Choroid plexus epithelial cell (primary cell): ENCODE measurements at places on chromosomes 2 and 18.

DNA sequence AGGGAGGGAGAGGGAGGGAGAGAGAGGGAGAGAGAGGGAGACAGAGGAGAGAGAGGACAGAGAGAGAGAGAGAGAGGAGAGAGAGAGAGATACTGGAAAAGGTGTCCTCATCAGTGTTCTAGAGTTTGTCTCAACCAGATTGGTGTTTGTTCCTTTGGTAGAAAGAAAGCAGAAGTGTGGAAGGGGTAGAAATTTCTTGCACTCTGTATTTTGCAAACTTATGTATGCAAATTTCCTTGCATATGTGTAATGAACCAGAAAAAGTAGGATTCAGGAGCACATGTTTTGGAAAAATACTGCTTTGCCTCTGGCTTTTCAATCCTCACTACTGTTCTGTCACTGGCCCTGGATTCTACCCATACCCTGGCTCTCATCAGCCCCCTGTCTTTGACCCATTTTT, 1.1 kb upstream of the SP140 start:
- no peak for DNase-seq

GRCh38 chr2:71801969-71802368, 345.7 kb downstream of the CYP26B1 start:
- DNase-seq = peak; percentile 77

- DNase-seq = no peak
Measured at GRCh38 chr2:70047451-70047850, 39.8 kb upstream of the PCBP1 start.

DNA sequence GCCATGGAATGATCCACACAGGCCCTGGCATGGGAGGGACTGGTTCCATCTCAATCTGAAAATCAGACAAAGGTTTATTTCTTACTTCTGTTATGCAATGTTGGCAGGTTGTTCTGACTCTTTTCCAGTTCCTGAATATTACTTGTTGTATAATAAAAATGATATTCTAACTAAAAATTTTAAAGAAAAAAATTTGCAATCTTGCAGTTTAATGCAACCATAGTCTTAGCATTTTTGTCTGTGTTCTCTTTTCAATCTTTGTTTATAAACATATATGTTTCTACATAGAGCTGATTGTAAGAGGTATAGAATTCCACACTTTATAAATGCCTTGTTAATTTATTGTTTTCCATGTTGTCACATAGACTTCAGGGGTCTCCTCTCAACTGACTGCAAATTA, 143.4 kb downstream of the RPIA start:
- DNase-seq = no peak

DNA sequence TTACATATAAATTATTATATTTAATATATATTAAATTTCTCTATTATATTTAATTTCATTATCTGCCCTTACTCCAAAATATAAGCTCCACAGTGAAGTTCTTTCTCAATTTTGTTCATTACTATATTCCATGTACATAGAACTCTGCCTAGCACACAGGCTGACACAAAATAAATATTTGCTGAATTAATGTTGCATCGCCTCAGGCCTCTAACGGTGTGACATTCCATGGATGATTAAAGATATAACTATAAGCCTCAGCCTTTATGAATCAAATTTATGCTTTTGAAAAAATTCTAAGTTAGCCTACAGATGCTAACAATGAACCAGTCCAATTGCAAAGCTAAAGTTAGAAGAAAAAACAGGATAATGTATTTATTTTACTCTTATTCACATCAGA, 1337.2 kb upstream of the NRXN1 start:
- DNase-seq = no peak

DNA sequence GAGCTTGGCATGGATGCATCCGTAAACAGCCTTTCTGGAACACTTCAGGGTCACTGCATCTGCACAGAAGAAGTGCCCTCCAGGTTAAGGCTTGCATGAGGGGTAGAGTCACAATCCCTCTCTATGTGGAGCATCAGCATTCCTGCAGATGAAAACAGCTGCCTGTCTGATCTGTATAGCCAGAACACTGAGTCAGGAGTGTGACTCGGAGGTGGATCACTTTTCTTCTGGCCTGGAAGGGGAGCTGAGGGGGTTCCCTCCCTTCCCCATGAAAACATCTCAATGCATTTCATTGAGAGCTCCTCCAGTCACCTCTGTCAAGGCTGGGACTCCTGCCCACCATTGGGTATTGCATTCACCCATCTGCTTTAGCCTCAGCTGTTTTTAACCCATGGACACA, 72.5 kb upstream of the SERPINE2 start:
- DNase-seq = peak; percentile 39

GRCh38 chr2:191253476-191253875, 8.3 kb downstream of the MYO1B start:
- peak; percentile 28 for DNase-seq

- no peak for DNase-seq
Measured at GRCh38 chr18:21714474-21714873, 9.9 kb upstream of the ABHD3 start.

DNA sequence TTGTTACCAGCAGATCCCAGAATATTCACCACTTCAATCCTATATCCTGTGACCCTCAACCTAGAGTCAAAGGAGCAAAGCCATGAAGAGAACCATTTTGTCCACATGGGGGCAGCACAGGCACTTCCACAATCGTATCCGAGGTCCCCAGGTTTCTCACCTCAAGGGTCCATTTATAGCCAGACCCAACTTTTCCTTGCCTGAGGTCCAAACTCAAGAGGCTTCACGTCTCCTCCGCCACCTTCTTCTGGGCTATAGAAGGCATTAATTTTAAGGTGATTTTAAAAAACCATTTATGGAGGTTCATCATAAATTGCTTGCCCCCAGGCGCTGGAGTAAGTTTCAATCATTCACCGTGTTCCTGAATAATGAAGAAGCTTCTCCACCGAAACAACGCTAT, 111.6 kb upstream of the NABP1 start:
- peak; percentile 68 for DNase-seq

DNA sequence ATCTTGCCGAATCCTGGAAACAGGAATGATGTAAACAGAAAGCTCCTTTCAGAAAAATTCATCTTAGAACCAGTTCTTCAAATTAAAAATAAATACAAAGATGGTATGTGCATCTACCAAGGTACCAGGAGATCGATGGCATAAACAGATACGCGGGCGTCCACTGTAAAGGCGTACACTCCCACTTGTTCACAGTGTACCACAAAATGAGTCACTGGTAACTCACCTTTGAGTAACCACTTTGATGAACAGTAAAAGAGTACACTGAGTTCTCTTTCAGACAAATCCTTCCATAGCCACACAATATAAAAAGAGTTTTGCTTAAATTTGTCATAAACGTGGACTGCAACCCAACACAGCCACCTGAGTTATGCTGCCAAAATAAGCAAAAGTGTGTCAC, 128.3 kb downstream of the DNER start:
- DNase-seq = peak; percentile 36

- no peak for DNase-seq
Measured at GRCh38 chr2:135637456-135638087, 104.1 kb upstream of the UBXN4 start.

DNA sequence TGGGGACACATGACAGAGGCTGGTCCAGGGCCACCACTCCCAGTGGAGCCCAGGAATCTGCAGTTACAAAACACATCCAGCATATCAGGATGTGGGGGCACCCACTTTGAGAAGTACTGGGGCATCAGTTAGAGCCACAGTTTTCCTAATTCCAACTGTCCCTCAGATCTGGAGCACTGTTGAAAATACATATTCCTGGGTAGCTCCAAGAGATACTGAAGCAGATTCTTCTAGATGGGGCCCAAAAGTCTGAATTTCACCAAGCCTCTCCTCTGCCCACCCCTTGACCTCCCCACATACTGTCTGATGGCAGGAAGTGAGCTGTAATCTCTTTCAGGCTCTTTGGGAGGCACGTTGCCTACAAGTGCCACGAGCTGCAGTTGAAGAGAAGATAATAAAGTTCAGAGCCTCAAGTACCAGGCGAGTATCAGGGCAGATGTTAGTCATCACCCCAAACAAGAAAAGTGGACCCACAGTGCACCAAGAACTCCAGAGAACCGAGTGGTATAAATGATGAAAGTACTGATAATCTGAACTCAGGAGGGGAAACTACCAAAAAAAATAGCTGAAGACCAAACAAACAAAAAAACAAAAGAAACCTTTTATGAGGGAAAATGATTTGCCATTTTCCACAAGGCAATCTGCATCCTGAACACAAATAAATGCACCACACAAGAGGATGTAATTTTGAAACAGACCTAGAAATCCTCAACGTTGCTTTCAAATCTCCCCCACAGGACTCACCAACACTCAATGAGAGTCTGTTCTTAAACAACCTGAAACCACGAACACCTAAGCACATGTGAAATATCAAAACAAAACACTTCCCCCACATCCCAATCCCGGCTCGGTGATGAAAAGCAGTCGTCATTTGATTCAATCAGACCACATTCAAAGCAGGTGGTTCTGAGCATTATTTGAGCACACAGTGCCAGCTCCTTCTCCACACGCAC, 98.7 kb downstream of the TCF4 start:
- DNase-seq = no peak

DNA sequence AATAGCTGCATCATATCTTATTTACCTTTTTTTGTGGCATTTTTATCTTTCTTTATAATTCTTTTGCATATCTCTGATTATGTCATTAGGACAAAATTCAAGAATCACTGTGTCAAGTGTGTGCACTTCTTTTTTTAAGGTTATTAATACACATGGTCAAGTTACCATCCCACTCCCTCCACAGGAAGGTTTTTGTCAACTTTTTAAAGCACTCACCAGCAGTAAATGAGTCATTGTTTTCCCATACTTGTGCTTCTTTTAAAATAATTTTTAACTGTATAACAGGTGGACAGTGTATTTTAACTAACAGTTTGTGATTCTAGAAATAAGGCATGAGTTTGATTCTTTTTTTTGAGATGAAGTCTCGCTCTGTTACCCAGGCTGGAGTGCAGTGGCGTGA, 45.7 kb upstream of the FAM171B start:
- peak; percentile 47 for DNase-seq

DNA sequence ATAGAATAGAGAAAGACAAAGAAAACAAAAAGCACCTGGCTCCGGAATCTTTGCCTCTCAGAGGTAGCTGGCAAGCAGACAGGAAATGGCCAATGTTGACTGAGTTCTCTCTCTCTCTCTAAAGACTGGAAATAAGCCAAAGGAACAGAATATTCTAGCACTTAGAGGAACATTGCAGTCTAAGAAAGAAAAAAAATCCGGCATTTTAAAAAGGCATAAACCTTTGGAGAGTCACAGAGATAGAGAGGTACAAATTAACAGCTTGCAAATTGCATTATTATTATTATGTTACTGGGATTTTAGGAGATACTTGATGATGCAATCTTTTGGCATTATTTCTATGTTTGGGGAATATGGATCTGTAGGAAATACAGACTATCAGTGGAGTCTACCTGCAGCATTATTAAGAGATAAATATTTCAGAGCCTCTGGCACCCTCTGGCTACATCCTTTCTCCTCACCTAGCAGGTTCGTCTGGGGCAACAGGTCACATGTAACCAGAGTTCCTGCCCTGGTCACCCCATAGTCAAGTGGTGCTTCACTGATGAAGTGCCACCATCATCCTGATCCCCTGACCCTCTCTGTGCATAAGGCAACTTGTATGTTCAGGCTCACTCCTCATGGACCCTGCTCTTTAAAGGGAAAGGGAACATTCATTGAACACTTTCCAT, 318.9 kb upstream of the ACVR2A start:
- peak; percentile 2 for DNase-seq

DNA sequence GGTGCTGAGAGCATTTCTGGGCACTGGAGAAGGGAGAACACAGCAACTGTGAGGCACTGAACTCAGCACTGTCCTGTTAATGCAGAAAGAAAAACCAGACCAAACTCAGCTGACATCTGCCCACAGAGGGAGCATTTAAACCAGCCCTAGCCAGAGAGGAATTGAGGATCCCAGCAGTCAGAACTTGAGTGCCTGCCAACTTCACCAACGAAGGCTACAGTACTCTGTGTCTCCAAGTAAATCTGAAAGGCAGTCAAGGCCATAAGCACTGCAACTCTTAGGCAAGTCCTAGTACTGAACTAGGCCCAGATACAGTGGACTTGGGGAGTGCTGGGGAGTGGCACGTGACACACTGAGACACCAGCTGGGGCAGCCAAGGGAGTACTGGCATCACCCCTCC, 176.2 kb upstream of the ZC3H15 start:
- DNase-seq = peak; percentile 87

DNA sequence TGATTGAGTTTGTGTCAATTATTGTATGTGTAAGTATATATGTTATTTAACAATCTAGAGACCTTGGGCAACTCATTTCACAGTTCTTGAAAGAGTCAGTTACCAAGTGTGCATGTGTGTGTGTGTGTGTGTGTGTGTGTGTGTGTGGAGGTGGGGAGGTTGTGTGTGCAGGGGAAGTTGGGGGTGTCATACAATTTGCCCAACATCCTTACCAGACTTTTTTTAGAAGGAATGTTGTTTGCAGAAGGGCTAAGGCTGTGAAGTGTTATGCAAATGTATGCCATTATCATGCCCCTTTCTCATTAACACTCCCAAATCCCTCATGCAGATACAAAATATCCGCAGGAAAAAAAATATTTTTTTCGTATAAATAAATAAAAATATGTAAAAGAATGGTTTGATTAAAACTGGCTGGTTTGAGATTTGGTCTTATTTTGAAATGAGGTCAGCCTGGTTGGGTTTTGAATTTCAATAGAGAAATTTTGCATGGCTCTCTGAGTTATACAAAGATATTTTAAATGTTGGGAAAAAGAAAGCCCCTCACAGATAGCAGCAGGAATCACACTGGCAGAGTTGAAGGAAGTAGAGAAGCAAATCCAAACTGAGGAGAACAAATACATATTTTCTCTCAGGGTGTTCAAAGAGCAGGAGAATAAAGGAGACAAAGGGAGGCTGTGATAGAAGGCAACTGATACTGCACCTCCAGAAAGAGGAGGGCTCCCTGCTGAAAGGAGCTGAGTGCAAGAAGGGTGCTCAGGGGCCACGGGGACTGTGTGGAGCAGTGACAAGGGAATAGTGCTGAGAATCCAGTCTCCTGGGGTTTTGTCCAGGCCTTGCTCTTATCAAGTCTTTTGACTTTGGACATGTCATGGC, 1365.5 kb upstream of the CELF4 start:
- no peak for DNase-seq

GRCh38 chr2:231923951-231924888, 2.0 kb downstream of the NPPC start:
- no peak for DNase-seq

GRCh38 chr2:20363578-20363977, 12.9 kb upstream of the PUM2 start:
- no peak for DNase-seq

DNA sequence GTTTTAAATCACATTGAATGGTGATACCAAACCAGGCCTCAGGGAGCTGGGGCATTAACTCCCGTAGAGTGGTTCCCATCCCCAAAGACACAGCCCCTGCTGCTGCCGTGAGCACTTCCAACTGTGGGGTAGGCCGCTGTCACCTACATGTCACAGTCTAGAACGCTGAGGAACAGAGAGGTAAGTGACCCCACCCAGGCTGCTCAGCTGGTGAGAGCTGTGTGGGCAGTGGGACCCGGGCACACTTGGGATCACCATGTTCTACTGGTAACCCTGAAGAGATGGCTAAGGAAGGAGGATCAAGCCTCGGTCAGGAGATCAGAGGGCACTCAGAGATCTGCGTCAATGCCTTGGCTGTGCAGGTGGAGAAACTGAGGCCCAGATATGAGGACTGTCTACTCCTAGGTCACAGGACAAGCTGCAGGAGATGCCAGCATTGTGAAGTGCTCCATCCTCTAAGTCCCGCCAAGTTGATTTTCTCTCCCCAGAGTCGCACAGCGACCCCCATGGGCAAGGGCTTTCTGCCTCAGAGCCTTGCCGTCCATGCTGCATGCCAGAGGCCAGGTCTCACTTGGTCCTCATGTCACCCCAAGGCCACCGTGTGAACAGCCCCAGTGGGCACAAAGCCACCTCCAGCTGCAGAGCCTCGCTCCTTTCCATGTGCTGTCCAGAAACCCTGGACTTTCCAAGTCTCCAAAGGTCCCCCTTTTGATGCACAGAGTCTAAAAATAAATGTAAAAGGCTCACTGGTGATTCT, 144.2 kb upstream of the OTOS start:
- DNase-seq = no peak
